ENCODE measurements at places on chromosomes 6 and 20.

- peak; percentile 43 for DNase-seq
Observed at GRCh38 chr20:37615340-37616109, 78.3 kb upstream of the CTNNBL1 start.

- DNase-seq: no peak
Observed at GRCh38 chr6:148226284-148226683, 116.4 kb upstream of the SASH1 start.

- peak; percentile 8 for DNase-seq
Observed at GRCh38 chr6:82589509-82590206, 226.0 kb downstream of the TPBG start.

DNA sequence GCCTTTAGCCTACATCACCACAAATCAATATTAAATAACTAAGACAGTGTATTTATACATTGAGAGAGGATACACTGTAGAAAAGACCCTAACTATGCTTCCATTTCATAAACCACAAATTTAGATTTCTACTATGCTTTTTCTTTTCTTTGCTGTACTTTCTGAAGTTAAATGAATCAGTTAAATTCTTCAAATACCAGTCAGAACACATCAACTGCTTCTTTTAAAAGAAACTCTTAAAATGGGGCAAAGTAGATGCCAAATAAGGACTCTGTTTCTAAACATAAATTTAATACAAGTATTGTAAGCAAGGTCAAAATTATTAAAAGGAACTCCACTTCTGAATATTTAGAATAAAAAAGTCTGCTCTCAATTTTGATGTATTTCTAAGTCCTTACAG lies 76.9 kb downstream of the GMDS start:
- DNase-seq: no peak

DNA sequence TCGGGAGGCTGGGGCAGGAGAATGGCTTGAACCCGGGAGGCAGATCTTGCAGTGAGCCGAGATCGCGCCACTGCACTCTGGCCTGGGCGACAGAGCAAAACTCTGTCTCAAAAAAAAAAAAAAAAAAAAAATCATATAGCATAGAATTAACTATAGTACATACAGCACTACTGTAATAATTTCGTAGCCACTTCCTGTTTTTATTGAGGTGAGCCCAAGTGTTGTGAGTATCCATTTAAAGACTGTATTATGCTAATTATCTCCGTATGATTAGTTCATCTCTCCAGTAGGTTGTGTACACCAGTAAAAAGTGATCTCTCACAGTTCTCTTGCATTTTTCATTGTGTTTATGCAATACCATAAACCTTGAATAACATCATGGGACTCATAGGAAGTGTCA lies 70.6 kb downstream of the IYD start:
- no peak for DNase-seq

DNA sequence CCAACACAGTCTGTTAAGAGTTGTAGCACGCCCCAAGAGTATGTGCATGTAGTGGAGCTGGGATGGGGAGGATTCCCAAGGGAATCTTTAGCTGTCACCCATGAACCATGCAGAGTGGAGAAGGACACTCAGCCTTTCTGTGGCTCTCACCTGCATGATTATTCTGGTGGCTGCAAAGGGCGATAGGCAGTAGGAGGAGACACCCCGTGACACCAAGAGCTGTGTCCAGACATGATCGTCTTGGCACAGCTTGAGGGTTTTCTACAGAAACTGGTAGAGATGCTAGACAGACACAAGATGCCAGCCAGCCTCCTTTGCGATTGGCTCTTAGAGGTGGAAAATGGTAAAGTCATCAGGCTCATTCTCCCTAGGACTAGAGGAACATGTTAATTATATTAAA lies 3.1 kb upstream of the CSE1L start:
- DNase-seq: no peak

DNA sequence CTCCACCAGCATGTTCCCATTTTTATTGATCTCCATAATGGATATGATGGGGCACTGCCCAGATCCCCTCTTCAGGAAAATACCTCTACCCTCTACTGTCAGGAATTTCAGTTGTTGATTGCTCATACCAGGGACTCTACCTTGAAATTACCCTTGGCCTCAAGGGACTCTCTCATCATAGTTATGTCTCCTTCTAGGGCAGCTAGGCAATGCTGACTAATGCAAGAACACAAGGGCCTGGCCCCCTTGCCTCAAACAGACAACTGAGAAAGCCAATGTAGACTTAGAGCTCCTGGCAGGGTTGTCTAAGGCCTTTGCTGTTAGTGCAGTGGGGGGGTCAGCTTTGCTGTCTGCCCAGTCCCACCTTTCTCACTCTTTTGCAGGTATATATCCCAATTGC lies 493.1 kb downstream of the BTBD3 start:
- DNase-seq: no peak

DNA sequence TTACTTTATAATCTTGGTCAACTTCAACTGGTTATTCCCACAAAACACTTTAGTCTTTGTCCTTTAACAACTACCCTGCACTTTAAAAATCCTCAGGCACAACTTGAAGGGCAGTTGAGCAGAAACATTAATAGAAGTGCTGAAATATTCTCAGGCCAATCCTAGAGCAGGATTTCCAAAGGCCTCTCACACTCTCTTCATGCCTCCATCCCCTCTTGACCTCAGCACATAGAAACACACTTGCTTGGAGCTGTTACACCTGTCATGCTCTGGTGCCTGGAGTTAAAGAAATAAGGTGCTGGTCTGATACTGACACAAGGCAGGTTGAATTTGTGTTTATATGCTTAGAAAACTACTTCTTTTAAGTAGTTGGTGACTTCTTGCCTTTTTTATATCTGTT lies 618.8 kb upstream of the POU3F2 start:
- DNase-seq: no peak

DNA sequence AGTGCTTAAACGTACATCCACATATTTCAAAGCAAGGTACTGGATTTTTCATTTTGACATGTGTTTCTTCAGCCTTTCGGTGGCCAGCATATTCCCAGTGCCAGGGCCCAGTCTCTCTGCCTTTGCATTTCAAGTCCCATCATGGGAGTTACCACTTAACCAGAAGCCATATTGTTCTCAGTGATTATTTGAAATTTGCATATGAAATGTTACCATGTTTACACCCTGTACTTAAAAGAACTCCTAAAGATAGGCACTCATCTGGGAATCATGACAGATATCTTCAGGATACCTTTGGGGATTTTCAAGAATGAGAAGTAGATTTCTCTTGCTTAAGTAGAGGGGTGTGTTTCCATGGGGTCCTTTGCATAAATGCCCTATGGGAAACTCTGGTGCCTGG lies 367.5 kb downstream of the NRN1 start:
- no peak for DNase-seq

DNA sequence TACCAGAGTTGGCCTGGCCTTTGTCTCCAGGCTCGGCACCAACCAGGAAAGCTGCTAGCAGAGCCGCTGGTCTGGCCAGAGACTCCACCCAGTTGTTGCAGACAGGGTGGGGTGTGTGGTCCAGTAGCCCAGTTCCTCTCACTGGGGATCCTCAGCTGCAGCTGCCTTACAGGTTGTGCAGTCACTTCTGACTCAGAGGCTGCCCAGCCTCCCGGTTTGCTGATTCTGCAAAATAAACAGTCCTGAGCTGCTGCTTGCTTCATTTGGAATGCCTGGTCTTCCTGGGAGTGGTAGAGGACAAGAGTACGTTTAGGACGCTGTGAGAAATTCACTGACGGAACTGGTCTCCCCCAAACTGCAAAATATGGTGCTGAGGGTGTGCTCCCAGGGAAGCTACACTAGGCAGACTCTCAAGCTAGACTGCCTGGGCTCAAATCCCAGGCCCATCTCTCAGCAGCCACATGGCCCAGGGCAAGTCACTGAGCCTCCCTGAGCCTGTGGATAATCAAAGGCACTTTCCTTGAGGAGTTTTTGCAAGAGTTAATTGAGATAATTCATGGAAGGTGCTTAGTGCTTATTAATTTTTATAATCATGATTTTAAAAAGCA lies 246.1 kb downstream of the TFAP2C start:
- no peak for DNase-seq

GRCh38 chr6:106048336-106048735 lies 37.8 kb upstream of the PRDM1 start:
- DNase-seq: no peak

GRCh38 chr20:56244259-56244658 lies 4.3 kb upstream of the MC3R start:
- no peak for DNase-seq

DNA sequence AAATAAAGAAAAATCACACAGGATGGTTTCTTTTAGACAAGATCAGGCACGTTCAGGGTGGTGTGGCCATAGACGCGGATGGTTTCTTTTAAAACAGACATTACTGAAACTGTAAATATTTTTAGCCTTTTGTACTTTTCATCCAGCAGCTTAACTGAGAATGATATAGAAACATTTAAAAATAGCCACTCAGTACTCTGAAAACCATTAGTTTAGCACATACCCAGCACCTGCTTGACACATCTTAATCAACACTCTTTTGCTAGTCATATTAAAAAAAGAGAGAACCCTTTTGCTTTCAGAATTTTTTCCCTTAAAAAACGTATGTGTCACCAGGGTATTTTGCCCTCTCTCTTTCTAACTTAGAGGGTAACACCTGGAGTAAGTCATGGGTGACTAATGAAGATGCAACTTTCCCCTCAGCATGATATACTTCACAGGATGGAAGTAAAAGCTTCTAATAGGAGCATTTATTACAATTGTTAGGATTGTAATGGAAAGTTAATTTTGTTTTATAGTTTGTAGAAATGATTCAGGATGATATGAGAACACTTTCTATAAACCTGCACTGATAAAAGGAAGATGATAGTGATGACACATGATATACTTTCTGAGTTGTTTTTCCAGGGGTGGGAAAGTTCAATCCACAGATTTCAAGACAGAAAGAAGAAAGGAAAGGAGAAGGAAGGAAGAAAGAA lies 45.2 kb downstream of the BACH2 start:
- no peak for DNase-seq

DNA sequence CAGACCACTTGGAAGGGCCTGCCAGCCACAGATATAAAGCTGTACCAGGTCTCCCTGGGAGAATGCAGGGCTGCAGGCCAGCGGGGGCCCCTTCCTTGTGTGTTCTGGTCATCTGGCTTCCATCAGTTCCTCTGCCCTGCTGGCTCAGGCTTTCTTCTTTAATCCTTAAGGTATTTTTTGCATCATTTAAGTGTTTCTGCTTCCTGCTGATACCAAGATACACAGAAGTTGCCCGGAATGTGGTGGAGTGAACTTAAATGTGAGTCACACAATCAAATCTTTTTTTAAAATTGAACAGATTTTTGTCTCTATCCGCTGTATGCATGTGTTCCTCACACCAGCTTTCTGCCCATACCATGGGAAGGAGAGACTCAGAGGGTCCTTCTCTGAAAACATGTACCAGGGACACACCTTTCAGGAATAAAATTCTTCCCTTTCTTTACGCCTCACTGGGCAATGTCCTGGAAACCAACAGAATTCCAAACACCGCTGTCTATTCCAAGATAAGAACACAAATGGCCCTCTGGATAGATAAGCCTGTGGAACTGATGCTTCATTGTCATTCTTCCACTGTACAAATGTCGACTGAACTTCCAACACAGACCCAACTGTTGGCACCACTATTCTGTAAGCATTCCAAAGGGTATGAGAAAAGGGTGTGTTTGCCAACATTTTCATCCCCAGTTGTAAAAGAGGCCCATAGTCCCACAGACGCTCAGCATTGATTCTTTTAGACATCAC lies 206.2 kb upstream of the MYLIP start:
- no peak for DNase-seq

DNA sequence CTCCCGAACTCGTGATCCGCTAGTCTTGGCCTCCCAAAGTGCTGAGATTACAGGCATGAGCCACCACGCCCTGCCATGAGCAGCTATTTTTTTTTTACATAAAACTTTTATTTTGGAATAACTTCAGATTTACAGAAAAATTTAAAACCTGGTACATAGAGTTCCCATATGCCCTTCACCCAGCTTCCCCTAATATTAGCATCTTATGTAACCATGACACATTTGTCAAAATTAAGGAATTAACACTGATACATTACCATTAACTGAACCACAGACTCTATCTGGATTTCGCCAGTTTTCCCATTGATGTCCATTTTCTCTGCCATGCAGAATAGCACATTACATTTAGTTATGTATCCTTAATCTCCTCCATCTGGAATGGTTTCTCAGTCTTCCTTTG lies 14.3 kb upstream of the RALGAPB start:
- no peak for DNase-seq

DNA sequence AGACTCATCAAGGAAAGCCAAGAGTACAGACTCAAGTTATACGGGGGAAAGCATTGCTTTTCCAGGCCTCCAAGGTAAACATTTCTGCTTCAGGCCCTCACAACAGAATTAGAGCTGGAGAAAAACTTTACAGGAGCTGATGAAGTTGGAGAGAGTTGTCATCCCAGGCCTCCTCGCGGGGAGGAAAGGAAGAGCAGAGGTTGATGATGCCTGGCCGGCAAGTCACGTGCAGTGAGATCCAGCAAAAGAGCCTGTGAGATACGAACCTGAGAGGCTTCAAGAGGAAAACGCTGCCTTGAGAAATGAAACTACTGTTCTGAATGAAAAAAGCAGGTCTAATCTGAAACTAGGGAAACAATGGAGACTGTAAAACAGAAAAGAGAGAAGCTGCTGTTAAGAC lies 122.9 kb downstream of the FAM120B start:
- DNase-seq: no peak

GRCh38 chr6:18264219-18264922 lies at the start of gene DEK:
Gene DEK (minus strand): TSS chr6:18264530. CDS start chr6:18263987, 543 bp downstream.
- DNase-seq: peak; percentile 96

GRCh38 chr20:40945754-40946450 lies 82.7 kb upstream of the TOP1 start:
- DNase-seq: peak; percentile 89

DNA sequence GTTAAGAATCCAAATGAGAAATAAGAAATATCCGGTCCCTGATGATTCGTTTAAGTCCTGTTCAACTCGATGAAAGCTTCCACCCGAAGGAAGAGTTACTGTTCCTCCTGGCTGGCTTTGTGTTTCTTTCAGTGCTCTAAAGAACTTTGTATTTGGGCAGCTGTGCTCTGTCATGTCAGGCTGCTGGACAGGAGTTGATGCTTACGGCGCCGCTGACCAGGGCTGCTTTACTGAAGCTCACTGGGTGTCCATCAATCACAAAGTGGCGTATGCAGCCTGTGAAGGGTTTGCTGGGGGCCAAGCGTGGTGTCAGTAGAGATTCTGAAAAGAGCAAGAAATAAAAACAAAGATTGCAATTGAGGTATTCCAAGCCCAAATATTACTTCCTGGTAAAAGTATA lies 21.9 kb downstream of the FAM229B start:
- no peak for DNase-seq

DNA sequence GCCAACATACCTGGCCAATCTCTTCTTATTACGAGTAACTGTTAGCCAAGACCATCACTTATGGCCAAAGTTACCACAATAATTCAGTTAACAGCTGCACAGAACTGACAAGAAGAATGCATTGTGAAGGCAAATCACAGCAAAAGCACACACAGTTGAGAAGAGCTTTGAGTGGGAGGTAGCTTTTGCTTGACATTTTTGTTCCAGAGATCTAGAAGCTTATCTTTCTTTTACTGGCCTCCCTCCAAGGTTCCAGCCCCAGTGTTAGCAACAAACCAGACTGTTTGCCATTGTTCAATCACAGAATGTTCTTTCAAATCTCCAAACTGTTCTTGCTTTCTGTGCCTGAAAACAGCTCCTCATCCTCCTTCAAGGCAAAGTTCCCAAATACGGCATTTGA lies 35.9 kb upstream of the IRAK1BP1 start:
- no peak for DNase-seq
